ENCODE measurements at places on chromosomes 2 and 18.

DNA sequence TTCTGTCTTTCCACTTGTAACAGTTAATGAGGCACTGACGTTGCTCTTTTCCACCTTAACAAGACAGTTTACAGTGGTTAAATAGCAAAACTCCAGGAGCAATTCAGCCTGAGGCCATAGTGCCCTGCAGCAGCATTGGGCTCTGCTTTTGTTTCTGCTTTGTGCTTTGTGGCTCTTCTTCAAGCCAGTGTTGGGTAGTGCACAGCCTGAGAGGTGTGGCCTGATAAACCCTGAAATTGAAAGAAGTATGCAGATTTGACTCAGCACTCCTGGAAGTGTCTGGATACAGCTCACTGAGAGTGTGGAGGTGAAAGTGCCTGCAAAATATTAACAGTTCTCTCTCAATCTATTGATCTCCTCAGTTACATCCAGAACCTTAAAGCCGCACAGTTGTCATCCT lies 63.0 kb downstream of the STK25 start:
- DNase-seq = no peak

DNA sequence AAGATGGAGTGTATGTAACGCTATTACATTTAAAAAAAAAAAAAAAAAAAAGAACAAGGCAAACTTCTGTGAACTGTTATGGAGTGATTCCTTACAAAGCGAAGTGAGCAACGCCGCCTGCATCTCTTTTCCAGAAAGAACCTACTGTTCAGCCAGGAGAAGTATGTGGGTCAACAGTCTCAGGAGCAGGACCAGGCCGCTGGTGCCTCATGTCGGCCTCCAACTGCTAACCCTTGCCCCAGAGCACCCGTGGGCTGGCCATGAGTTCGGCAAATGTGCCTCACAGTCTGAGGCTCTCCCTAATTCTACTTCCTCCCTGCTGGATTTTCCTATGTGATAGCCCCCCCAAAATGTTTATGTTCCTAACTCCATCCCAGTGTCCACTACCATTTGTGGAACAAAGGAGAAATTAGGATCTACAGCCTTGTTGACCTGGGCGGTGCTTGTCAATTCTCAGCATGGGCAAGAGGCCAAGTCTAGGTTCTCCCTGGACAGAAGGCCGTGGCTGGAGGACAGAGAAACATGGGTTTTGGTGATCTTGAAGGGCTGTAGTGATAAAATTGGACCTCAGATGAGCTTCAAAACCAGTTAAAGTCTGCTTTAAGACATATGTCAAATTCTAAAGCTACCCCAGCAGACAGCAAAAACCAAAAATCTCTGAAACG lies 15.9 kb downstream of the FAM168B start:
- DNase-seq = no peak

DNA sequence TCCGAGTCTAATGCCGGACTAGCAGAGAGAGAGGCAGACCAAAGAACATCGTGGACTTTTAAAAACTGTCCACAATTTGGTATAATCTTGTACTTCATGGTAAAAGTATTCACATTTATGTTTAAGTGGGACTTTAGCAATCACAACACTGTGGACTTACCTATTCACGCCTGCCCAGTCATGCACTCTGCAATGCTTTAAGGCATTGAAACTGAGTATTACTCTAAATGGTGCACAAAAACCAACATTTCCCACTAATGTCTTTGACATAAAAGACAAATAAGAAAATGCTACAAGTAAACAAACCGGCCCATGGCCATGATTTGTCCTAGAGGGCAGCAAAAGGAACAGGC lies 91.3 kb downstream of the ACVR1 start:
- no peak for DNase-seq

DNA sequence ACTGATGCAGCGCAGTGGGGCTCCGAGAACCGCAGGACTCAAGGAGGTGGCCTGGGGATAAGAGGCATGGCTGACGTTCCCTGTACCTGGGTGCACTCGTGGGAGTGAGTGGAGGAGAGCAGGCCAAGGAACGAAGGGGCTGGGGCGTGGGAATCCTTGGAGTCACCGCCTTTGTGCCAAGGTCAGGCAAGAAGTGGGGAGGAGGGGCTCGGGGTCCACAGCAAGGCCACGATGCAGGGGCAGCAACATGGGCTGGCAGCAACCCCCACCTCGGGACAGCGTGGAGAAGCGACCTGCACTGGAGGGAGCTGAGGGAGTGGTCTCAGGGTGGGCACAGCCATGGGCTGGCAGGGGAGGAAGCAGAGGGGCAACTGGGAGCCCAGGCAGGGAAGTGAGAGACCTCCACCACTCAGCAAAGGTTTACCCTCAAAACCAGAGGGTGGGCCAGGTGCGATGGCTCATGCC lies 18.6 kb downstream of the ARID5A start:
- no peak for DNase-seq

DNA sequence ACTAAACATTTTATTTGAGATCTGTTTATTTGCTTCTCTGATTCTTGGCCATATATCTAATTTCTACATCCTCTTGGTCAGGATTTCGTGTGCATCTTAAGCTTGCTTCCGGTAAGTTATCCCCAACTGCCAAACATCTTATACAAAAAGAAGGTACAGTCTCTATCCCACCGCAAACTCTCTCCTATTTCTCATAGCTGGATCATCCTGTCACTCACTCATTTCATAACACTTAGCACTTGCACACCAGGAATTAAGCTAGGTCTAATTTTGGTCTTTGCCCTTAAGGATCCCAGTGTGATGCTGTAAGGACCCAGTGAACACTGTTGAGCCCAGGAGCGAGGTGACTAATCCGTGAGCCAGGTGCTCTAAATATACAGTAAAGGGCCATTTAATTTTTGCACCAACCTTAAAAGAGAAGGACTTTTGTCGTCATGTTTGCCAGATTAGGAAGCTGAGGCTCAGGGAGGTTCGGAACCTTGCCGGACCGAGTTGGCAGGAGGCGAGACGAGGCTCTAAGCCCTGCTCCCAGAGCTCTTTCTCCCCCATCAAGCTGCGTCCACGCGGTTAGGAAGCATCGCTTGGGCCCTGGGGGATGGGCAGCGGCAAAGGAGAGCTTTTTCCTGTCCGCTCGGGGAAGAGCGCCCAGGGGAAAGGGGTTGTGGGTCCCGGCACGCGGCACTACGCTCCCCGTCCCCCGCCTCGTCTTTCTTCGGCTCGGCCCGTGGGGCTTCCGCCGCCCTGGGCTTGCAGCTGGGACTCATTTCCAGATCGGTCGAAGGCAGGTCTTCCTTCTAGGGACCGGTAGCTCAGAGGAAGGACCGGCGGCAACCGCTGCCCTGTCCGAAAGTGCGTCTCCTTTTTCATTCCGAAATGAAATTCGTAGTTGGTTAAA lies 4.1 kb upstream of the ITPRIPL1 start:
- no peak for DNase-seq

DNA sequence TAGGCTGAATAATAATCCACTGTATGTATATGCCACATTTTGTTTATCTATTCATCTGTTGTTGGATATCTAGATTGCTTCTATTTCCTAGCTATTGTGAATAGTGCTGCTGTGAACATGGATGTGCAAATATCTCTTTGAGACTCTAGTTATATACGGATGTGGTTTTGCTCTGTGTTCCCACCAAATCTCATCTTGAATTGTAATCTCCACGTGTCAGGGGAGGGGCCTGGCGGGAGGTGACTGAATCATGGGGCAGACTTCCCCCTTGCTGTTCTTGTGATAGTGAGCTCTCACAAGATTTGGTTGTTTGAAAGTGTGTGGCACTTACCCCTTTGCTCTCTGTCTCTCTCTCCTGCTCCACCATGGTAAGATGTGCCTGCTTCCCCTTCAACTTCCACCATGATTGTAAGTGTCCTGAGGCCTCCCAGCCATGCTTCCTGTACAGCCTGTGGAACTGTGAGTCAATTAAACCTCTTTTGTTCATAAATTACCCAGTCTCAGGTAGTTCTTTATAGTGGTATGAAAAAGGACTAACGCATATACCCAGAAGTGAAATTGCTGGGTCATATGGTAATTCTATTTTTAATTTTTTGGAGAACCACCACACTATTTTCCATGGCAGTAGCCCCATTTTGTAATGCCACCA lies 86.1 kb upstream of the UPP2 start:
- DNase-seq = no peak

DNA sequence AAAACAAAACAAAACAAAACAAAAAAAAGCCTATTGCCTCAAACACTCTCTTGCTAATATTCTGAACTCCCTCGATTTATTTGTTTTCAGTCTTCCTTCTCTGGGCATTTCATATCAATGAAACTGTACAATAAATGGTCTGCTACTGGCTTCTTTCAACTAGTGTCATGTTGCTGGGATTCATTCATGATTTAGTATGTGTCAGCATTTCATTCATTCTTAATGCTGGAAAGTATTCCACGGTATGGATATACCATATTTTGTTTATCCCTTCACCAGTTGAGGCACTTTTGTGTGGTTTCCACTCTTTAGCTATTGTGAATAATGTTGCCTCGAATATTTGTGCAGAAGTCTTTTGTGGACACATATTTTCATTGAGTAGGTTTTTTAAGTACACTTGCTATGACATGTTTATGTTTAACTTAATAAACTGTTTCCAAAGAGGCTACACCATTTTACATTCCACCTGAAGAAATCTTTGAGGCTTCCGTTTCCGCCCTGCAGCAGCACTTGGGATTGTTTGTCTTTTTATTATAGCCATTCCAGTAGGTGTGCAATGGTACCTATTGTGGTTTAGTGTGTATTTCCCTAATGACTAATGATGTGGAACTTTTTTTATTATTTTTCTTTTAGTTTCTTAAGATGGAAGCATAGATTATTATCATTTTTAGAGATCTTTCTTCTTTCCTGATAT lies 543.6 kb upstream of the SOX11 start:
- DNase-seq = no peak

DNA sequence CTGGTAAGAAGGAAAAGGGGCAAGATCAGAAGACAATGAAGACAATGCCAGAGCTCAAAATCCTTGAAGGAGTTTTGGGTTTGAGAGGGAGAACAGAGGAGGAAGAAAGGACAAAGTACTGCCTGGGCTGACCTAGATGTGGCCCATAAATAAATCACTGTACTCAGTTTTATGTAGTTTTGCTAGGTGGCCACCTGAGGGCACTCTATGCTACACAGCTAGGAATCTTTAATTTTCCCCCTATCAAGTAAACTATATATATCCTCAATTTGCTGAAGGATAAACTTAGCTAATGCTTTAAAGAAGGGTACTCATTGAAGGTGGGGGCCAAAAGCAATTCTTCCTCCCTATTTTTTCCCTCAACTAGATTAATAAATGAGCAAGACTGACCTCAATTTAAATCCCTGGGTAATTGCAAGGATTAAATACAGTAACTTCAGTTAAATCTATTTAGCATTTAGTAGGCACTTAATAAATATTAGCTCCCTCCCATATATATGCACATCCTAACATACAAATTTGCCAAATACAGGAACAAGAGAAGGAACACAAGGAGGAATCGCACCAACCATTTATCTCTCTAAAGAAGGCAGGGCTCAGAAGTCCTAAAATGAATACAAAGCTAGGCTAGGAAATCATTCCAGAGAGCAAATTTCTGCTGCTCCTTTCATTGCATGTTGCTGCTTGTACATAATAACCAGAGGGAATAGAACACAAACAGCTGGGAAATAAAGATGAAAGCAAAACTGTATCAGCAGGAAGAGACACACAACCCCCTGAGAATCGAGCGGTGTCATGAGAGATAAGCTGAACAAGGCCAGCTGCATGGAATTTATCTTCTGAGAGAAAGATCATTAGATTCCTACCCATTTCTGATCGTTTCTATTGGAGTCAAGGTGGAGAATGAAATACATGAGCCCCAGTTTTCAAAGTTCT lies 540.1 kb downstream of the NRXN1 start:
- DNase-seq = no peak

GRCh38 chr2:238852206-238852869 lies 4.5 kb downstream of the TWIST2 start:
- DNase-seq = no peak

- DNase-seq = no peak
Measured at GRCh38 chr2:196959281-196959680, 32.8 kb upstream of the PGAP1 start.

DNA sequence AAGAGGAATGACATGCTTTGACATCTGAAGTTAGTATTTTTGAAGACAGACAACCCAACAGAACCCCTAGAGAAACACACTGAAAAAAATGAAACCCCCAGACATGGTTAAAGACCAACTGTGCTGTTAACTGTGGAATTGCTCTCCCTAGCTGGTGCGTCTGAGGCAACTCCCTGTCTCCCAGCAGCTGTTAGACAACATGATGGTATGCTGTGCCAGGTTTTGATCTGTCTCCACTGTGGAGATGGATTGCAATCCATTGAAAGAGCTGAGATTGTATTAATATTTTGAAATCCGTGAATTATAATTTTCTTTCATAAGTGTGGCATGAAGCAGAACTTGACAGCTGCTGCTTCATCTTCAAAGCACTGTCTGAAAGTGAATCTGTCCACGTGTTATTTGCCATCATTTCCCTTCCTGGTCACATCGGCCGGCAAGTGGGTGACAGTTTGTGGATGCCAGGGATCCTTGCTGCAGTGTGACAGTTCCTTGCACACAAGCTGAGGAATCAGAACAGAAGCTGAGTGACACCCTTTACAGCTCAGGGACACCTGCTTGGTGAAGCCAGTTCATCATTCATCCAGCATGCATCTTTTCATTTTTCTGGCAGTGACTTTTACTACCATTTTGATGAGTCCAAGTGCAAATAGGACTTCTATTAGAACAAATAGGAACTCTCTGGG lies 58.2 kb upstream of the ACSL3 start:
- DNase-seq = no peak

DNA sequence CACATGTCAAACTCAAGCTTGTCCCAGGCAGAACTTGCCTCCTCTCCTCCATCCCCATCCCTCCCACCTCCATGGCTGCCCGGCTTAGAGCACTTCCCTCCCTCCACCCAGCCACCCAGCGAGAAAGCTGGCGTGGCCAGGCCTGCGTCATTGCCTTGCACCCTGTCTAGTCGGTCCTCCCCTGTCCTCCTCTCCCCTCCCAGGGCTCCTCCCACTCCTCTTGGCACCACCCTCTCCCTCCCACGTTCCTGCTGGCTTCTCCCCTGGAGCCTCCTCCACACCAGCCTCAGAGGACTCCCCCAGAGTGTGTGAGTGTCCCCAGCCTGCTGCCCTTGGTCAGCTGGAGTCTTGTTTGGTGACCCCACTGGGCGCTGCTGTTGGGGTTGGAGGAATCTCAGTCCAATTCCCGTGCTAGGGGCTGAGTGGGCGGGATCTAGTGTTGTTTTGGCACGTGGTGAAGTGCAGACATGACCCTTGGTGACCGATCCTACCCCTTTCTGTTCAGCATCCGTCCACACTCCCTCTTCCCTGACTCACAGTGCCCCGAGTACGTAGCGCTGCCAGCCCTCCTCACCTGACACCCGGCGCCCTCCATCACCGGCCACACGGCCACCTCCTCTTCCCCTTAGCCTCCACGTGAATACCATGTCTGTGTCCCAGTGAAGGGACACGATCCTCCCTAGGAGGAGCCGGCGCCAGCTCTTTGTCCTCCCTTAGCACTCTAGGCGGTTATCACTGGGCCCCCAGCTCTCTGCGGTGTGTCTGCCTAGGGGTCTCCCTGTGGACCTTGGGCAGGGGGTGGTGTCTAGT lies 41.4 kb downstream of the ATP6V1C2 start:
- DNase-seq = no peak

- DNase-seq = peak; percentile 73
Measured at GRCh38 chr2:97713296-97714083, at the start of gene ZAP70. Gene ZAP70, plus strand, starts transcription at chr2:97713576. Its CDS starts 10,461 bp downstream, at chr2:97724037.

GRCh38 chr2:236843161-236843968 lies 242.3 kb upstream of the COPS8 start:
- DNase-seq = no peak

Measured in activated naive CD4-positive, alpha-beta T cell treated with anti-CD3 and anti-CD28 coated beads, Interleukin-2, amount 50 U/mL, for 72 hours (primary cell).